DMS79 treated with DMSO at 0.1 percent for 48 hours (cell line): ENCODE measurements at places on chromosomes 5 and 9.

DNA sequence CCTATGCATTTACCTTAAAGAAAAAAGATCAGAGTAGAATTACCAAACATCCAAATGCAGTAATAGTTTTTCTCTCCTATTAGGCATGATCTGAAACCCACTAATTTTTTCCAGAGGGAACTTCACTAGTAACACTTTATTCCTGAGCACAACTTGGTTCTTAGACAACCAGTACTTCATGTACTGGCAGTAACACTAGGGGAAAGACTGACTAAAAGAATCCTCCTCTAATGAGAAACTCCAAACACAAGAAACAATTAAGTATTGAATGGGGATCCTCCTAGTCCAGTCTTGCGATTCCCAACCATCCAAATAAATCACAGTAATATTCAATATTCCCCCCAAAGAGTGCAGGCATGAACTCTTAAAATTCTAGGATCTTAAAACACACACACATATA, 48.9 kb downstream of the ZNF608 start:
- no peak for DNase-seq

DNA sequence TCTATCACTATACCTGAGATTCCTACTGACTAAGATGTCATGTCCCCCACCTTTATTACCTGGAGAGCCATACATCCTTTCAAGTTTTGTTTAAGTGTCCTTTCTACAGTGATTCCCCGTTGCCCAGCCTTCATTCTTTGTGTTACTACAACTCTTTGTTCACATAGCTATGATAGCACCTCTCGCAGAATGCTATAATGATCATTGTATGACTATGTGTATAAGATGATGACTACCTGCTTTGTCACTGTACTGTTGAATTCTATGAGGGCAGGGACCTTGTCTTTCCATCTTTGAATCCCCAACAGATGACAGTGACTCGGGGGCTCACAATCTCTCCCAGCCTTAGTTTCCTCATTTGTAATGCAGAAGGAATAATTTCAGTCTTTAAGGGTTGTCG, 361.2 kb downstream of the NPR3 start:
- no peak for DNase-seq

DNA sequence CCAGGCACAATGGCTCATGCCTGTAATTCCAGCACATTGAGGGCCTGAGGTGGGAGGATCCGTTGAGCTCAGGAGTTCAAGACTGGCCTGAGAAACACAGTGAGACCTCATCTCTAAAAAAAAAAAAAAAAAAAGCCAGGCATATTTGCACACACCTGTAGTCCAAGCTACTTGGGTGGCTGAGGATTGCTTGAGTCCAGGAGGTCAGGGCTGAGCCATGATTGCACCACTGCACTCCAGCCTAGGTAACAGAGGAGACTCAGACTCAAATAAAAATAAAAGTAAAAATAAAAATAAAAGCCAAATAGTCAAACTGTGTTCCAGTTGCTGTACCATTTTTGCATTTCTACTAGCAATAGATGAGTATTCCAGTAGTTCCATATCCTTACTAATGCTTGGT, 616.0 kb downstream of the KIF4B start:
- DNase-seq: no peak

- DNase-seq: no peak
Measured at GRCh38 chr5:136538534-136538933, 173.2 kb upstream of the TRPC7 start.

GRCh38 chr5:98798371-98798770, 24.9 kb downstream of the RGMB start:
- no peak for DNase-seq

DNA sequence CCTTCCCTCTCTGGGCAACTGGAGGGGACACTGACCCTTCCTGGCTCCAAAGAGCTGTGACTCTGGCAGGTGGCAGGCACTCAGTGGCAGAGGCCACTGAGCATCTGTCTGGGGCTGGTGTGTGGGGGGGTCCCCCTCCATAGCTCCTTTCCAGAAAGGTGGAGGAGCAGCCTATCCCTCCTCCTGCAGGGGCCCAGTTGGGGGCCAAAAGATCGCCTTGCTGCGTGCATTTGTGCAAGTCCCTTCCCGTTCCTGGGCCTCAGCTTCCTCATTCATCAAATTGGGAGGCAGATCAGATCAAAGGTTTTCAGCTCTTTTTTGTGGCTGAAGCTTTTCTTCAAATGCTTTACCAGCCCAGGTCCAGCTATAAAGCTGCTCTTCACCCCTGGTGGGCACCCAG, 77.7 kb downstream of the NTNG2 start:
- DNase-seq: no peak

DNA sequence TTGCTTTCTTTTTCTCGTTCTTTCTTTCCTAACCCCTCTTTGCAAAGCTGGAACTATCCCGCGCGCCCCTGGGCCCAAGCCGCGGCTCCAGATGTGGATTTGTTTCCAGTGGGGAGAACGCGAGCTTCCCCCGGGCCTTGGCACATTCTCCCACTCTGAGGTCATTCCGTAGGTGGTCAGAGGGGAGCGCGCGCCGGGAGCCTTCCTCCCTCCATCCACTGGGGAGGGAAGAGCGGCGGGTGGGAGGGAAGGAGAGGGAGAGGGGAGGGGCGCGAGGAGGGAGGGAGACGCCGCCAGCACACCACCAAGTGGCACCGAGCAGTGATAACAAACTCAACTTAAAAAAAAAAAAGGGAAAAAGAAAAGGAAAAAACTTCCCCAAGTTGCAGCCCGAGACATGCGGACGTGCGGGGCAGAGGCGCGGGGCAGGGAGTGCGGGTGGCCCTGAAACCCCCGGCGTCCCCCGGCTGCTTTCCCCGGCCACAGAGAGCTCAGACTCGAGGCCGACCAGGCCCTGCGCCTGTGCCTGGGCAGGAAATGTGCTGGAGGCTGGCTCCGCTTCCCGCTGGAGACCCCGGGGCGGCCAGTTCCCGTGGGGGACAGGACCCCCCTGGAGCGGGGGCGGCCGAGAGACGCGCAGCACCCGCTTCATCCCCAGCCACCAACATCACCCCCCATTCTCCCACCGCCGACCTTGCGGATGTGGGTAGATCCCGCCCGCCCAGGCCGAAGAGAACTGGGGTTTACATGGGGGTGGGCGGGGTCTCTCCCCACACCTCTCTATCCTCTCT, 3.1 kb downstream of the IER5L start:
- DNase-seq: peak; percentile 54

DNA sequence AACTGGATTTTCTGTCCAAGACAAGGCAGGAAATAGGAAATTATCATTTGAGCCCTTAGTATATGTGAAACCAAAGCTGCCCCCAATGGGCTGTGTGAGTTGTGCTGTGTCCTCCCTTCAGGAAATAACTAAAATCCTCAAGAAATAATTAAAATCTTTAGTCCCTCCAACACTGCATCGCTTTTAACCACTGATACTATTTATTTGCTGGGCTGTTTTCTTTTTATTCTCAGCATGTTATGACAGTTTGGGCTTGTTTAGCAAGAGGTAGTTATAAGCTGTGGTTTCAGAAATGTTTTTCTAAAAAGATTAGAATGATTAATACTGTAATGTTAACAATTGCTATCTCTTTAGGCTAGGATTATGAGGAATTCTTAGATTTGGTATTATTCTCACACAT, 187.0 kb upstream of the KCNN2 start:
- DNase-seq: no peak

DNA sequence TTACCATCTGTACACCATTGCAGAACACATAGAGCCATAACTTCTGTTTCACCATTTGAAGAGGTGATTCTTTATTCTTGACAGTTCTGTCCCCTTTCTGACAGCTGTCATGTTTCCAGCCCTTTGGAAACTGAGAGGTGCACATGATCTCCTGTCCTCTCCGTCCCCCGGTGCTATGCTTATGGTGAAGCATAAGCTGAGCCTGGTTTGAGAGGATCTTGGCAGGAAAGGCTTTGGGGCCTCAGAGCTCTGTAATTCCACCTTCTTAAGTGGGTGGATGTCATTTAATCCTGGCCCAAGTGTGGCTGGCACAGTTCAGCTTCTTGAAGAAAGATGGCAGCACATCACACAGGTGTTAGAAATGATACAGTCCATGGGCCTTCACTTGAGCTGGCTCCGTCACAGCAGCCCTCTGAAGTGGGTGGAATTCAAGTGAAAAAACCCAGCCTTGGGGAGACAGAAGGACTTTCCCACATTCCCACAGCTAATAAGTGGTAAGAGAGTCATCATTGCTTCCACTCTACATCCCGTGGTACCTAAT, 30.7 kb upstream of the GRPEL2 start:
- no peak for DNase-seq

GRCh38 chr9:105757496-105758251, 63.3 kb downstream of the TMEM38B start:
- no peak for DNase-seq

DNA sequence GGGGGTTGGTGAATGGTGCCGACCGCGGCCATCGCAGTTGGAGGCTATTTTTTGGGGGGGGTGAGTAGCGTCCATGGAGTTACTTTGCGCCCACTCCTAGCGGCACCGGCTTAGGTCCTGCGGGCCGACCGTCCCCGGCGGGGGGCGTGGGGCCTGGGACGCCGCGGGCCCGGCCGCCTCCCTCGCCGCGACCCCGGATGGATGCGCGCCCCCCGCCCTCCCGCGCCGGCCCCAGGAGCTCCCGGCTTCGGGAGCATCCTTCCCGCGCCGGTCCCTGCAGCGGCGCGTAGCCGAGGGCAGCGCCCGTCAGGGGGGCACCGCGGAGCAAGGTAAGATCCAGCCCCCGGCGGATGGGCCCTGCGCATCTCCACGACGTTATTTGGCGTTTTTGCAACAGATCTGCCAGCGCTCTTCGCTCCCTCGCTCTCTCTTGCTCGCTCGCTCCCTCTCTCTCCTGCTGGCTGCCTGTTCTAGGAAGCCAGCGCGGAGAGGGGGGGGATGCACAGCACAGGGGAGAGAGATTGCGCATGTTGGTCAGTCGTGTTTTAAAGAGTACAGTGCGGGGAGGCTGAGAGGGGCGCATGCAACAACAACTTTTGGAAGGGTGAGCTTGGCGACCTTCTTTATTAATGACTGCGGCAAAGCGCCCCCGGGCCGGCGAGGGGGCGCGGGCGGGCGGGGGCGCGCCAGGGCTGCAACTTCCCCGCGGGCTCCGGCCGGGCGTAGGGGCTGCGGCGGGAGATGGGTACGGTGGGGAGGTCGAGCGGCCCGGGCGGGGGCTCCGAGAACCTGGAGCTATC, 413 bp downstream of the JADE2 start:
- DNase-seq: peak; percentile 17

DNA sequence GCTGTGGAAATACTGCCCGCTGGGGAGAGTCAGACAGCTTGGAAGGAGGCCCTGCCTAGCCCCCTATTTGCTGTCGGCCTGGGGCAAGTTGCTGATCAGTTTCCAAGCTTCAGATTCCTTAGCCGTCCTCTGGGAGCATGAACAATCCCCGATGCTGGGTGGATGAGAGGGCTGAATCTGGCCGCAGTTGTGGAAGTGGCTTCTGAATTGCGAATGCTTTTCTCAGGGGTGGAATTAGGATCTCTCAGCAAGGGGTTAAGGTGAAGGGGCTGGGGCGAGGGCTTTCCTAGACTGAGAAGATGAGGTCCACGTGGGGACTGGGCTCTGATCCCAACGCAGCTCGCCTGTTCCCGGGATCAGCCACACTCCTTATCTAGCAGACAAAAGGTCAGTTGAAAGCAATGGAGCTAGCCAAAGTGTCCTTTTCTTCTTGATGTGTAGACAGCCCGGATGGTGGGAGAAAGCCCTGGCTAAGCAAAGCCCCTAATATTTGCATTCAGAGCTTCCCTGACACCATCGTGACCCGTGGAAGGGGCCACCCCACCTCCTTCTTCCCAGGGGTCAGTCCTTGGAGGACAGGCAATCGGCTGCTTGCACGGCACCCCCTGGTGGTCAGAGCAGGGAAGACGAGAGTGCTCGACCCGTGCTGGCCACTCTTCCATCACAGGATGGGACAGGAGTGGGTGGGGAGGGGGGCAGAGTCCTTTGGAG, 54.9 kb downstream of the COL15A1 start:
- DNase-seq: no peak

GRCh38 chr9:97064176-97064575, 25.2 kb upstream of the CTSV start:
- DNase-seq: no peak

DNA sequence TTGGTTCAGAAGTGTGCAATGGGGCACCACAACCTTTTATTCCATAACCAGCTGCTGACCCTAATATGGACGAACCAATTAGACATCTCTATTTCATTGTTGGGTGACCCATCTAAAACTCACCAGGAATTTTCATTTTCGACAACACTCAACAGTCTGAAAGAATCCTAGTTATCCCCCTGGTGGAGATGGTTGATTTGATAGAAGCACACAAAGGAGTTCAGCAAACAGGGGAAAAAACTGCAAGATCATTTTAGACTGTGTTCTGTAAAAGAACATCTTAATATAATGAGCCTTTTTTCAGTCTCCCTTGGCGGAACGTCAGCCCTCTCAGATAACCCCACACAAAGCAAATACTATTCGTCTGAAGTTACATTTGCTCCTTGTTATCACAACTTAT, 367.4 kb downstream of the KIAA0825 start:
- DNase-seq: no peak

DNA sequence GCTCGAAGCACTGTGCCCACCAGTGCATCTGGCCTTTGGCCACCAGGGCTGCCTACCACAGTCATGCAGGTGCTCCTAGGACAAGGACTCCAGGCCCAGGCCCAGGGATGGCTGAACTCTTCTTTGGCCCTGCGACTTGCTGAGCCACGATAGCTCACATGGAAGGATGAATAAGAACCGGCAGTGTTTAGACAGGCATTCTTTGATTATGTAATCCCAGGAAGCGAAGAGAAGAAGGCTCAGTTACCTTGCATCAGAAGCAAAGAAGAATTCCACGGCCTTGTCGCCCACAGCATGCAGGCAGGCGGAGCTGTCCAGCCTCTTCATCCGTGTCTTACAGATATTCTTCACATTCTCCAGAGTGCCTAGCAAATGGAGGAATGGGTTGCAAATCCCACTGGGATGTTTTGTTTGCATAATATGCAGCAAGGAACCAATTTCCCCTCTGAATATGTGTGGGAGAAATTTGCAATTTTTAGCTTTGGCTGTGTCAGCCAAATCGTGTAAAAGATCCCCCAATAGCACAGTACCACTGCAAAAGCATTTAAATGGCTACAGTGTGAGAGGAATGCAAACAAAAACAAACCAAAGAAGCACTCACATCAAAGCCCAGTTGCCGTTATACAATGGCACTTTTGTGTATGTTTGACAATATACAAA, 29.1 kb downstream of the GFPT2 start:
- no peak for DNase-seq

DNA sequence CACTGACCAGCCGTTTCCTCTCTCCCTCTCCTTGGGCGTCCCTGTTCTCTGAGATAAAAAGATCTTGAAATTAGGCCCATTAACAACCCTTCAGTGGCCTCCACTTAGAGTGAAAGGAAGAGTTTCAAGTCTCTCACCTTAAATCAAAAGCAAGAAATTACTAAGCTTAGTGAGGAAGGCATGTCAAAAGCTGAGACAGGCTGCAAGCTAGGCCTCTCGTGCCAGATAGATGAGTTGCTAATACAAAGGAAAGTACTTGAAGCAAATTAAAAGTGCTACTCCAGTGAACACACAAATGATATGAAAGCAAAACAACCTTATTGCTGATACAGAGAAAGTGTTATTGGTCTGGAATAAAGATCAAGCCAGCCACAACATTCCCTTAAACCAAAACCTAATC, 331.3 kb upstream of the SEMA6A start:
- DNase-seq: no peak

- no peak for DNase-seq
Measured at GRCh38 chr5:73968729-73969128, 342.7 kb downstream of the ARHGEF28 start.
